Activated naive CD8-positive, alpha-beta T cell treated with anti-CD3 and anti-CD28 coated beads, Interleukin-2, amount 10 ng/mL, durations not matched to agents 7 days and 5 days (primary cell): ENCODE measurements at places on chromosomes 5 and 9. TPM values are rescaled to one million over a fixed set of nuclear protein-coding genes. Genes with fewer than 3 reads are reported as not detected.

ZFP2 gene
- 0.89 TPM for total RNA-seq

CTXN3 gene
- not detected for total RNA-seq

CNTNAP3 gene
- total RNA-seq, result not detected

GRCh38 chr9:6029604-6030274, 14.3 kb upstream of the RANBP6 start:
- no peaks in the 10 kb centered on the region for H3K36me3 ChIP-seq
- no peaks in the 10 kb centered on the region for H3K4me1 ChIP-seq
- no peak for DNase-seq
- H3K27ac ChIP-seq, result no peak overlapping the region

DNA sequence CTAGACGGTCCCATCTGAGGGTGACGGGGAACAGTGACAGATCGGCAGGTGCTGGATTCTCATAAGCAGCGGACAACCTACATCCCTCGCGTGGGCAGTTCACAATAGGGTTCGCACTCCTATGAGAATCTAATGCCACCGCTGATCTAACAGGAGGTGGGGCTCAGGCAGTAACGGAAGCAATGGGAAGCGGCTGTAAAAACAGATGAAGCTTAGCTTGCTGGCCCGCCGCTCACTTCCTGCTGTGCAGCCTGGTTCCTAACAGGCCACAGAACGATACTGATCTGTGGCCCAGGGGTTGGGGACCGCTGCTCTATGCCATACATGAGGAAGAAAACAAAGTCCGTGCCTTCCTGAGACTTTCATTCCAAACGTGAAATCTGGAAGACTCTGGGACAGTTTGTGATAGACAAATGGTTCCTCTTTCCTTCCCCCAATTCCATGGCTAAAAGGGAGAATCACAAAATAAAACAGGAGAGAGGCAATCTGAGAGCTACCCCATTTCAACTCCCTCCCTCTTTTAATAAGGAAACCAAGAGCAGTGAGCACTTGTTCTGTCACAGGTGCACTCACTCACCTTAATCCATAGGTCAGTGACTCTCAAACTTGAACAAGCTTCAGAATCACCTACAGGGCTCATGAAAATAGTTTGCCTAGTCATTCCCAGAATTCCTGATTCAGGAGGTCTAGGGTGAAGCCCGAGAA, 12.1 kb downstream of the PDCL start:
- H3K4me3 ChIP-seq, result peak overlapping the region; percentile 77
- peak overlapping the region; percentile 88 for H3K27ac ChIP-seq
- peaks cover 18% of the 10 kb centered on the region for H3K4me1 ChIP-seq
- peaks cover 19% of the 10 kb centered on the region for H3K36me3 ChIP-seq
- H3K27me3 ChIP-seq, result no peaks in the 10 kb centered on the region

DNA sequence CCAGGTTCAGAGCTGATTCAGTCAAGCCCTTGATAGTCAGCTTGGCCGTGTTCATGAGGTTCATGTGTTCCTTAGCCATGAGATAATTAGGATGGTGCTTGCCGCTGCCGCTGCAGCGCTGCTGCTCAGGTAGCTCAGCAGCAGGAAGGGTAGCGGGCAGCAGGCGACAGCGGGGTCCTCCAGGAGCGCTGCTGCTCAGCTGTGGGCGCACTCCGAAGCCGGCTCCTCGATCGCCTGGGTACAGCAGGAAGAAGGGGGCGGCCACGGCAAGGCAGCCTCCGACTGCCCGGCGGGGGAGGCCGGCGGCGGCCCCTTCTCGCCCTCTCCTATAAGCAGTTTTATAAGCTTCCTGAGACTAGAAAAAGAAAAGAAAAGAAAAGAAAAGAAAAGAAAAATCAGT, 1253.6 kb downstream of the EFNA5 start:
- H3K4me3 ChIP-seq, result no peak overlapping the region
- H3K36me3 ChIP-seq, result no peaks in the 10 kb centered on the region
- H3K27me3 ChIP-seq, result no peaks in the 10 kb centered on the region
- no peak for DNase-seq

DNA sequence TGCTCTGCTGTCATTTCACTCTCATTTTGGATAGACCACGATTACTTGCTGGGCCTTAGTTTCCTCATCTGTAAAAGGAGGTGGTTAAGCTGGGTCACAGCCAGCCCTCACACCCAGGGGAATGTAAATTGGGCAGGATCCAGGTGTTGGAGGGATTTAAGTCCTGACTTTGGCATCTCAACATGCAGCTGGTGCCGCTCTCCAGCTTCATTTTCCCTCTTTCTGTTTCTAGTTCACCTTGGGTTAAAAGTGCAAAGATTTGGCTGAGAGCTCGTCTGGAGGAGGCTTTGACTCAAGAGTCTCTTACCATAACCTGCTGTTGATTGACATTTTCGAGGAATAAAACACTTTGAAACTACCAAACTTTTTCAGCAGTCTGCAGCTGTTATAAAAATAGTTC, 144.3 kb upstream of the DHFR start:
- no peak overlapping the region for H3K27ac ChIP-seq
- no peak overlapping the region for H3K4me3 ChIP-seq
- H3K27me3 ChIP-seq, result no peaks in the 10 kb centered on the region
- peaks cover 2% of the 10 kb centered on the region for H3K4me1 ChIP-seq
- peaks cover 39% of the 10 kb centered on the region for H3K36me3 ChIP-seq
- no peak for DNase-seq

DNA sequence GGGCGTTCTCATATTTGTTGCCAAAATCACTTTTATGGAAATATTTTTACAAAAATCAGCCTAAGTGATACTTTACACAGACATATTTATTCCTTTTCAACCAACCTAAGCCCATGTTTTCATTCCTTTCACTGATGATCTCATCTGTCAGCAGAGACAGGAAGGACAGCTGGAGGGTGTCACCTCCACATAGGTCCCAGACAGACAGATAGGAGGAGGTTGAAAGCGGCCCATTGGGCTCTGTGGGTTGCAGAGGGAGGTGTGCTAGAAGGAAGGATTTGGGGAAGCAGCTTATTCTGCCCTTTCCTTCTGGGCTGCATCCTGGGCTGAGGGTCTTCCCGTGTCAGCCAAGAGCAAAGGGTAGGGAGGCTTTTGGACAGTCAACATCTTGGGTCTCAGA, 26.0 kb upstream of the SEMA4D start:
- peak overlapping the region; percentile 59 for H3K4me3 ChIP-seq
- no peak for DNase-seq
- no peaks in the 10 kb centered on the region for H3K27me3 ChIP-seq
- H3K4me1 ChIP-seq, result peaks cover 80% of the 10 kb centered on the region
- peak overlapping the region; percentile 98 for H3K27ac ChIP-seq
